Epithelial cell of esophagus (primary cell): ENCODE measurements at places on chromosomes 3 and 15.

GRCh38 chr15:28021281-28022039 is 77.7 kb downstream of the OCA2 start:
- peak; percentile 9 for DNase-seq

DNA sequence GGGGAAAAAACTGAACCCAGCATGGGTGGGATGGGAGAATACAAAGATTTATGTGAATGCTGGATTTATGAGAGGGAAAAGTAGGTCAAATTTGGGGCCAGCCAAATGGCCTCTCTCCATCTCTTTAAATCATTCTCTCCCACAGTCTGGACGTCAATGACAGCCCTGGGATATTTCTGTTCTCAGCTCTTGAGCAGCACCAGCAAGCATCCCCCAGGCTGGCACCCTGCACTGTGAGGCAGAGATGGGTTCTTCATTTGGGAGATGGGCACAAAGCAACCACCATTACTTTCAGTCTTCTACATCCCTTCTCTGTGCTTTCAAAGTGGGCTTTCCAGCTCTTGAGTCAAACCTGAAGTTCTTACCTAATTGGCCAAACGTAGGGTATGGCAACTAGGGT is 321.0 kb downstream of the NTRK3 start:
- DNase-seq: no peak

DNA sequence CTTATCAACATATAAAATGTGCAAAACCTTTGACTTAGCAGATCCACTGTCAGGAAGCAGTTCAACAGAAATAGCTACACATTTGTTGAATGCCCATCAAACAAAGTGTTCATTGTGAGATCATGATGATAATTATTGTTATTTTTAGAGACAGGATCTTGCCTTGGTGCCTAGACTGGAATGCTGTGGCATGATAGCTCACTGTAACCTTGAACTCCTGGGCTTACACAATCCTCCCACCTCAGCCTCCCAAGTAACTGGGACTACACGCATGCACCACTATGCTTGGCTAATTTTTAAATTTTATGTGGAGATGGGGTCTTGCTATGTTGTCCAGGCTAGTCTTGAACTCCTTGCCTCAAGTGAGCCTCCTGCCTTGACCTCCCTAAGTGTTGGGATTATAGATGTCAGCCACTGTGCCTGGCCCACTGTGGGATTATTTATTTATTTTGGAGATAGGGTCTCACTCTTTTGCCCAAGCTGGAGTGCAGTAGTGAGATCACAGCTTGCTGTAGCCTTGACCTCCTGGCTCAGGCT is 8.8 kb downstream of the MAP2K5 start:
- no peak for DNase-seq

DNA sequence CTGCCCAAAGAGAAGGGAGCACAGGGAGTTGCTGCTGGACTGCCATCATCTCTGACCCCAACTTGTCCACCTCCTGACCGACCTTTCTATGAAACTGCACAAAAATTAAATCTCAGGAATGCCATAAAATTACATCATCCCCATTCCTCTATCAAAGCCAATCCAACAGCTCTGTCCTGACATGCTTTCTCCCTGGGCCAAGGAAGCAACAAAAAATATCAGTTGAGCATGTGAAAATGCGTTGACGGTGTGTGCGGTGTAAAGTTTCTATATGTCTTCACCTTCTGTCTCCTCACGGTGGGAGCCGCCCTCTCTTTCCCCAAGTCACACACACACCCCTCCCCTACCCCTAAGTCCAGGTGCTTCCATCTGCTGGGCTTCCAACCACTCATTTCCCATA is 3.6 kb upstream of the ZNF774 start:
- peak; percentile 71 for DNase-seq

DNA sequence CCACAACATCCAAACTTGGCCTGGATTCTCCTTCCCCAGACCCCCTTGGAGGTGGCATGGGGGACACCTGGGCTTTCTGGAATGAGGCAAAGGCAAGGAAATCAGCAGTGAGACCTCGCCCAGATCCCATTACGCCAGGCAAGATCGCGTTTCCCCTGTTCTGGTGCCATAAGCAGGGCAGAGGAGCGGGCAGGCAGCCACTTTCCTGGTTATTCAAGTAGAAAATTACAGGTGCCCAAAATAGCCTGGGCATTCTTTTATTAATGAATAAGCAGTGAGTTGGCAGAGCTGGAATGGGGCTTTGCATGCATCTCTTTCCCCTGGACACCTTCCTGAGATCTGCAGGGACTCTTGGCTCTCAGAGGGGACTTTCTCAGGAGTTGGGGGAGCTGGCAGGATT is 31.5 kb upstream of the FAM107A start:
- peak; percentile 36 for DNase-seq

- no peak for DNase-seq
Observed at GRCh38 chr3:124496061-124496460, 234.2 kb upstream of the UMPS start.

GRCh38 chr3:47630810-47631209 is 52.1 kb upstream of the CSPG5 start:
- no peak for DNase-seq

DNA sequence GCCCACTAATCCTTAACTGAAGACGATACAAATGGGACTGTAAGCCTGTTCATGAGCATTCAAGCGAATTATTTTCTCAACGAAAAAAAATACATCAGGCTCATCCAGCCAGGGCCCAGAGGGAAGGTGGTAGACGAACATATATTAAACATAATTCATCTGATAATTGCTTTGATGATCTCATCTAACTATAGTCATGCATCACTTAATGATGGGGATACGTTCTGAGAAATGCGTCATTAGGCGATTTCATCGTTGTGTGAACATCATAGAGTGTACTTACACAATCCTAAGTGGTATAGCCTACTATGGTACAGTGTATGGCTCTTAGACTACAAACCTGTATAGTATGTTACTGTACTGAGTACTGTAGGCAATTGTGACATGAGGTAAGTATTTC is 10.0 kb upstream of the SPINK8 start:
- no peak for DNase-seq

GRCh38 chr3:40502034-40502433 is 3.8 kb upstream of the ZNF620 start:
- no peak for DNase-seq

- DNase-seq: no peak
Observed at GRCh38 chr3:183870563-183870962, 14.1 kb downstream of the PARL start.

- peak; percentile 17 for DNase-seq
Observed at GRCh38 chr15:71325481-71325880, 210.2 kb downstream of the THSD4 start.

DNA sequence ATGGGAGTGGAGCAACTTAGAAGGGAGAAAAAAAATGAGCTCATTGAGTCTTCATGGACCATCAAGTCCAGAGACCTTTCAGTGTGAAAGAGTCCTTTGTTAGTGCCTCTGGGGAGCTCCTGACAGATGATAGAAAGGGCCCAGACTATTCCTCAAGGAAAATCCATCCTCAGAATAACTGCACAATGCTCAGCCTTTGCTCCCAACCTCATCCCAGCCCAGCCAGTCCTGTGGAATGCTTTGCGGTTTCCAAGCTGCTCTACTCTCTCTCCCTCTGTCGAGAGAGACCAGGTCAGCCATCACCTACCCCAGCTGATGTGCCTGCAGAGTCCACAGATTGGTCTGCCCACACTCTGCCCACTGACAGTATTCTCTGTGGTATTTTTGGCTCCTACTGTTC is 406.2 kb downstream of the MFSD1 start:
- no peak for DNase-seq

- DNase-seq: no peak
Observed at GRCh38 chr3:57935539-57935938, 72.7 kb upstream of the FLNB start.

- peak; percentile 22 for DNase-seq
Observed at GRCh38 chr3:33438284-33438668, 1.9 kb downstream of the UBP1 start.

DNA sequence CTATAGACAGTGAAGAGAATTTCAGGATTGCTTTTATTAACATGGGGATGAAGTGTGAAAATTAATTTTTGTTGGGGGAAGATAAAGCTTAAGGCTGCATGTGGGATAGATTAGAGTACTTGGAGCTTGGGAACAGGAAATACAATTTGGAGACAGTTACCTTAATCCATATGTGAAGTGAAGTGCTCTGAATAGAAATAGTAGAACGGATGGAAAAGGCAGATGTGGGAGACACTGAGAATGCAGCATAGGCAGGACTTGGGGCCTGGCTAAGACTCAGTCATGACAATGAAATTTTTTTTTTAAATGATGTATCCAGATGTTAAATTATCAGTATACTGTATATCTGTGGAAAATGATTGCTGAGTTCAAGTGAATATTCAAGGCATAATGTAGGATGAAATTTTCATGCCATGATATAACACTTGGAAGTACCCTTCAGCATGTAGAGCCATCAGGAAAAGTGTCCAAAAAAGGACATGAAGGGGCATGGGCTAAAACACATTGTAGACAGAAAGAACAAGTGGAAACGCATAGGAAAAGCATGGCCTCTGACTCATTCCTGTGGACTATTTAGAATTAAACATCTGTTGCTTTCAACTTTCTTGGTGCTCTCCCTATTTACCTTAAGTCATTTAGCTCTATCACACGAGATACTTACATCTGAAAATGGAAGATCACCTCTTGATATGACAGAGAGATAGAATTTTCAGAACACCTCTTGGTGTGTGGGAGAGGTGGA is 134.8 kb downstream of the RBMS3 start:
- peak; percentile 25 for DNase-seq

- no peak for DNase-seq
Observed at GRCh38 chr3:21505711-21506460, 245.1 kb downstream of the ZNF385D start.

- peak; percentile 81 for DNase-seq
Observed at GRCh38 chr3:26637698-26638097, 15.1 kb downstream of the LRRC3B start.

DNA sequence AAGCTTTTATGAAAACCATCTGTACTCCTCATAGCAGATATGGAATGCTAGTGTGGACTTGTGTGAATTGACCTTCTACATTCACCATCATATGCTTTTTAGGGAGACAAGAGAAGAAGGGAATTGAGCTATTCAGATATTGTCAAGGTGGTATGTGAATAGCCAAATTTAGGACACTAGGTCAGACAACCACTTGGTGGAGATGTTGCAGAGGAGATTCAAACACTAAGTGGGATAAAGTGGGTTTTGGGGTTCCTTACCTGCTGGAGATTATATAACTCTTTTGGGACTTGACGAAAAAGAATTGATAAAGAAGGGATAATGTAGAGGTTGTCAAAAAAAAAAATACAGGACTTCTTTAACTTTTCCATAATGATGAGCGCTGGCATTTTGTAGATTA is 231.8 kb upstream of the THRB start:
- DNase-seq: no peak

GRCh38 chr3:61594144-61594963 is 33.0 kb downstream of the PTPRG start:
- no peak for DNase-seq

DNA sequence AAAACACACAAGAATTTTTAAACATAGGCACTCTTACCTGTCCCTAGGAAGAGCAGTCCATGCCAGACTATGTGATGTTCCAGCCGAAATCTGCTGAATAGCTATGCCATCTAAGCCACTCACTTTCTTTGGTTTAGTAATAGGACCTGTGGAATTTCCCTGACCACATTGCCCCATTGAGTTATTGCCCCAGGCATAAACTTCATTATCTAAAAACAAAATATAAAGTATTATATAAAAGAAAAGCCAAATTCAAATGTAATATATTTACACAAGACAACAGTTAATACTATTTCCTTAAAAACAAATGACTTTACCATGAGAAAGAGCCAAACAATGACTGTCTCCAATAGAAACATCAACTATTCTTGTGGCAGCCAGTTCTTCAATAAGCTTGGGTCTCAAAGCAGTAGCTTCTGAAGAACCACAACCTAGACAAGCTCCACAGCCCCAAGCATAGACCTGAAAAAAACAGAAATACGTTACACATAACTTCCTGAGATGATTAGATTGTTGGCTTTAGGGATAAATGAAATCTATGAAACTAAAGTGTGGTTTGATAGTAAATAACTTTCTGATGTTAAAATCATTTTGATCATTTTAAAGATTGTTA is 84.3 kb downstream of the HERC1 start:
- DNase-seq: peak; percentile 15

- no peak for DNase-seq
Observed at GRCh38 chr15:43930556-43930955, 103.8 kb downstream of the WDR76 start.

DNA sequence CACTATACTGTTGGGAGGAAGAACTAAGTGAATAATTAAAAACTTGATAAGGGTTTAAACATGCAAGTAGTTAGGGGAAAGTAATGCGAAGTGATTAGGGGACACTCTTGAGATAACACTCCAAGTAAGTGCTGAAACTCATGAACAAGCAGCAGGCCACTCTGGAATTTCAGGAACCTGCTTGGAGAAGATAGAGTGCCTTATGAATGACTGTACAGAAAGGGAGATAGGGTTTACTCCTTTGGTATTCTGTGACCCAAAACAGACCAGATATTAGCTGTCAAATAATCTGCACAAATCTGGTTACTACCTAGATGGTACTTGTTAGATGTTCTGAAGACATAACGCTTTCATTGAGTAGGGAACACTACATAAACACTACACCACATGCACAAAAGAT is 85.6 kb downstream of the FRMD4B start:
- no peak for DNase-seq

GRCh38 chr15:28986108-28986507 is 100.3 kb downstream of the APBA2 start:
- DNase-seq: no peak

DNA sequence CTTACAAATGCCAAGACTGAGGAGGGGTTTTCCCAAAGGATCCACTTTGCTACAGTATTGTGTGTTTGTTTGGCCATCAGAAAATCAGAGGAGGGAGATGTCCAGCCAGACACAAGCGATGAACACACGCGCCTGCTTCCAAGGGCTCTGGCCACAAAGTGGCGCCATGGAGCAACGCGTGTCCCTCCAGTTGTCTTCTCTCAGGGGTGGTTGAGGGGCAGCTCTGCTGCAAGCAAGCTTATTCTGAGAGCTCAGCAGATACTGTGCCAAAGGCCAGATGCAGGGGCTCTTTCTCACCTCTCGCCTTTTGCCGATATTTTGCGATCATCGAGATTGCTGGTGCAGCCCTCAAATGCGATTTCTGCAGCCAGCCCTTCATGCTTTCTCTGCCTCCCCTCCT is 88.9 kb upstream of the OSBPL11 start:
- no peak for DNase-seq

- peak; percentile 54 for DNase-seq
Observed at GRCh38 chr3:94862703-94863102, 799.8 kb downstream of the NSUN3 start.

GRCh38 chr15:52673312-52673711 is 5.9 kb downstream of the ATOSA start:
- peak; percentile 53 for DNase-seq

- DNase-seq: no peak
Observed at GRCh38 chr3:47613722-47614121, 35.1 kb upstream of the CSPG5 start.

GRCh38 chr3:117477214-117477755 is 767.7 kb downstream of the TUSC7 start:
- DNase-seq: no peak

- no peak for DNase-seq
Observed at GRCh38 chr15:51754267-51754666, 2.9 kb downstream of the TMOD2 start.

GRCh38 chr3:165194511-165195240 is 1.5 kb downstream of the SLITRK3 start:
- DNase-seq: no peak
